NCI-H146 (cell line): ENCODE measurements at places on chromosomes 1 and 21.

DNA sequence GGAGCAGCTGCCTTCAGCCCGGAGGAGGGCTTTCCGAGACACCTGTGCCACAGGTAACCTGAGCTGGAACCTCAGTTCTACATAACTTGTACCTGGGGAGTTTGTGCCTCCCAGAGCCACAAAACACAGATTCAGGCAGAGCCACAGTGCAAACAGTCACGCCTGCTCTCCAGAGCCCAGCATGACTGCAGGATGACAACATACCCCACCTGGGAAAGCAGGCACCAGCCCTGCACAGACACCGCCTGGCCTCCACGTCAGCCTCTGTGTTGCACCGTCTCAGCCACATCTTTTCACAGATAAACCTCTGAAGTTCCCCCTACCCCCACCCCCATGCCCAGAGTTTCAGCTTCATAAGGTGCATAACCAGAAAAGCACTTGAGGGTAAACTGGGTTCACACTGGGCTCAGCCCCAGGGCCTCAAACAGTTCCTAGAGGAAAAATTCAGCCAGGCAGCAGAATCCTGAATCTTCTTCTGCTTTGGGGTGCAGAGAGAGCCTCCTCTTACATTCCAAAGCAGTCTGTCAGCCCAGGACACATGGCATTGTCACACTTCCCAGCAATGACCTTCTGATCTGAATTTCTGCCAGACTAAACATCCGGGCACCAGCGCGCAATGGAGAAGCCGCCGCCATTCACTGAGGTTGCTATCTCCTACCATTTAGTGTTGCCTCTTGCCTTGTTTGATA is 229.5 kb downstream of the TOMM20 start:
- DNase-seq, result peak; percentile 77

DNA sequence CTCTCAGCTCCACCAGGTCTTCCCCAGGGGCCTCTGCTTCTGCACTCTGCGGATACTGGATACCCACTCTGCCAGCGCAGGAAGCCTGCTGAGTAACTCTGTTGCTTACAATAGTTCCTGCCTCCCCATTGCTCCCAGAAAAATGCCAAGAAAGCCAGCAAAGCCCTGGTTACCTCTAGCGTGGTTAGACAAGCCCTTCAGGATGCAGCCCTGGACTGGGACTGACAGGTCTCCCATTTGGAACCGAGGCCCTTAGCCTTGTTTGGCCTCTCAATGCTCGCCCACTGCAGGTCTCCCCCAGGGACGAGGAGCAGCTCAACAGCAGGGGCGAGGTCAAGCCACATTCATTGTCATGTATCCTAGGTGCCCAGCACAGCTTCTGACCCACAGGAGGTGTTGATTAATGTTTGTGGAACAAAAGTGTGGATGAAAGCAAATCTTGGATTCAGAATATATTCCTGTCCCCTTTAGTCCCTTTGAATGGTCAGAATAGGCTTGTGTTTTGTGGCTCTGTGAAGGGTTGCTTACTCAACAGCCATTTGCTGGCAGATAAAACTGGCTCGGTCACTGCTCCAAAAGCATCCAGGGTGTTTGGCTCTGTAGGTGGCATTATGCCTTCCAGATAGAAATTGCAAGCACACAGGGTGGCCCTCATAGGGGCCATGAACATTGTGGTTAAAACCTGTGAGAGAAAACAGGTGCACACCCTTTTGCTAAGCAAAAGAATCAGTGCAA is 58.9 kb downstream of the C1orf198 start:
- DNase-seq, result no peak

- DNase-seq, result no peak
These were observed 41.6 kb downstream of the CD58 start for GRCh38 chr1:116529199-116529631.

DNA sequence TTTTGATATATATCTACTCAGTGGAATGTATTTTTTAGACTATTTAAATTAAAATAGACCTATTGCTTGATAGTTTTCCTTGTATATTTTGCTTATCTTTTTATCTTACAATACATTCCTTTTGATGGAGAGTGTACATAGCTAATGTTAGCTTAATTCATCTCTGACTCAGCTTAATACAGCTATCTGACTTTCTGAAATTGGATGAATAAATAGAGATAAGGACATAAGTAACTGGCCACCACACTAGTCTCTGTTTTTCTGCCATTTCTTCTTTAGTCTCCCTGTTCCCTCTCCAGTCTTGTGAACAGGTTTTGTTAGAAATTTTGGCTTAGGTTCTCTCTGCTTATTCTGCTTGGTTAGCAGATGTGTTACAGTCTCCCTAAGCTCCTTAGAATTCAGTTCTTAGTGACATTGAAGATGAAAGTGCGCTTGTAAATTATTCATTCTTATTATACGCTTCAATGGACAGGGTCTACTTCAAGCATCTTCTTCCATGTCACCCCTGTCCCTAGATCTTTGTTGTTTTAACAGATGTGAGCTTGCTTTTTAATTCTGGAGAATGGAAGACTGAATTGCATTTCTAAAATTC is 59.6 kb downstream of the XPR1 start:
- no peak for DNase-seq

- DNase-seq, result no peak
These were observed 51.2 kb downstream of the STUM start for GRCh38 chr1:226599636-226600238.

DNA sequence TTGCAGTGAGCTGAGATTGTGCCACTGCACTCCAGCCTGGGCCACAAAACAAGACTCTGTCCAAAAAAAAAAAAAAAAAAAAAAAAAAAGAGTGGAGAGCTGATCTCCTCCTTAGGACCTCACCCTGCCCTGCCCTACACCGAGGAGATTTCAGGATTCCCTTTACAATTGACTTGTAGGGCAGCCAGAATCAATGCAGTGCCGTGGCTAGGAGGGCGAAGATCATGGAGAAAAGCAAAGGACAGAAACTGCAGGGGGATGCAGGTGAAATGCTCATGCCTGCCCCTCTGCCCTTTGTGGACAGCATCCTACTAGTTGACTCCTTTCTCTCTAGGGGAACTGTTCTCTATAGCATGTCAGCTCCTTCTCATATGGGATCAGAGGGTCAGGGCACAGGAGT is 9.6 kb downstream of the FHAD1 start:
- no peak for DNase-seq
